Activated CD4-positive, alpha-beta T cell treated with anti-CD3 and anti-CD28 coated beads for 1 hour (primary cell): ENCODE measurements at places on chromosomes 4 and X.

- DNase-seq, result no peak
Measured at GRCh38 chr4:82792912-82793649, 5.5 kb downstream of the SCD5 start.

DNA sequence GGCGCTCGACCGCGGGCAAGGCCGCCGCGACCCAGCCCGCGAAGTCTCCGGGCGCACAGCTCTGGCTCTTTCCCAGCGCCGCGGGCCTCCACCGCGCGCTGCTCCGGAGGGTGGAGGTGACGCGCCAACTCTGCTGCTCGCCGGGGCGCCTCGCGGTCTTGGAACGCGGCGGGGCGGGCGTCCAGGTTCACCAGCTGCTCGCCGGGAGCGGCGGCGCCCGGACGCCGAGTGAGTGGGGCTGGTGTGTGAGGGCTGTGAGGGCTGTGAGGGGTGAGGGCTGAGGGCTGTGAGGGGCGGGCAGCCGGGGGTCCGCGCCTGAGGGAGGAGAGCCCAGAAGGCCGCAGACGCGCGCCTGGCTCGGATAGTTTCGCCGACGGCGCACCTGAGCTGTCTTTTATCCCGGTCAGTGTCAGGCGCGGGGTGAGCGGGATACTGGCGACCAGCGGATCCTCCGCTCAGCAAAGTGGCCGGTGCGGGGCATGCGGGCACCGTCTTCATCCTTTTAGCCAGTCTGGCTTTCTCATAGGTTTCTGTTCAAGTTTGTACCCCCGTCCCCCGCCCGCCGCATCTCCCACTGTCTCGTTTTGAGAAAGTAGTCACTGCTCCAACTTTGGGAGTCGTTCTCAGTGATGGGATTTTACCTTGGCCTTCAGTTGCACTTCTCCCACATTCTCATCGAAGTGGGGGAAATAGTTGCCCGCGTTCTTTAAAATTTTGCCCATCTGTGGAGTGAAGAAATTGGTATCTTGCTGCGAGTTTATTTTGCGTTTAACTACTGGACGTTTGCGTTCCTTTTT is 586 bp downstream of the HERC5 start:
- DNase-seq, result no peak

DNA sequence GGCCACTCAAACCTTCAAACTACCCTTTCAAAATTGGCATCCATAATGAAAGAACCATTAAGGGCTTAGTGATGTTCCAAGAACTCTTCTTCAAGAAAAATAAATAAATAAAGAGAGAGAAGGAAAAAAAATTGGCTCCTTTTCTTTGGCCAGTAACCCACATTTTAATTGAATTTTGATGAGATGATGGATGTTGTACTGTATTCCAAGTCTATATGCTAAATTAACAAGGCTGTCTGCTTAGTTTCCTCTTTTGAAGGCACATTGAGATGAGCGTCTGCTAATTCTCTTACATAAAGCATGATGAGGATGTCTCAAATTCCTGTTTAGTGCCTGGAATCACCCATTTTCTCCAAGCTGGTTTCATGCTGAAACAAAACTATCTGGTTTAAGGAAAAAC is 33.4 kb downstream of the PHOX2B start:
- no peak for DNase-seq

- no peak for DNase-seq
Measured at GRCh38 chrX:482192-482701, 95.5 kb upstream of the PPP2R3B start.

DNA sequence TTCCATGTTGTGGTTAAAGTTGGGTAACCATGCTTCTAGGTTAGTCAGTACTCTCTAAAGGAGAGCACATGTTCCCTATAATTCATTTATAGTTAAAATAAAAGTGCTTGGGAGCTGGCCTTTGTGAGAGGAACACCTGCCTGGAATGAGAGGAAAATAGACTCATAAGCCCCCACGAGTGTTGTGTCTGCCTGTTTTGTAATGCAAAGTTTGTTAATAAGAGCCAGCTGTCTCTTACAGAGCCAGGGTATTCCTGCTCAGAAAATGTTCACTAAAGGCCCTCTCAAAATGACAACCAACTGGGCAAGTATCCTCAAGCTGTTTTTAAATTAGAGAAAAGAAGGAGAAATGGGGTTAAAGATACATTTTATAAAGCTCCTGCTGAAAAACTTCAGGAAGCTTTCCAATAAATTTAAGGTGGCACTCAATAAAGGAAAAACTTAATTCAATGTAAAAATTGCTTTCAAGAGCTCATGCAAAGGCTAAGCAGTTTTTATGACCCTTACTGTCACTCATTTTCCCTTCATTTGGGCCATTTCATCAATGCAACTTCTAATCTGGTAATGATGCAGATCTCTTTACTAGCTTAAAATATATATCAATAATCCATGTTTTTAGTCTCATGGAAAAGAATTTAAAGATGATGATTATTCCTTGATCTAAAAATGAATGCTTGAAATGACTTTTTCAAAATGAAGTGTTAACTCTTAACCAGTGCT is 793.6 kb downstream of the STPG2 start:
- no peak for DNase-seq
